ENCODE measurements at places on chromosomes 3 and 15.

GRCh38 chr3:87461036-87461435 is 184.7 kb upstream of the POU1F1 start:
- no peak for DNase-seq

- DNase-seq, result no peak
These were observed 1.0 kb upstream of the ISY1 start for GRCh38 chr3:129161860-129162271.

DNA sequence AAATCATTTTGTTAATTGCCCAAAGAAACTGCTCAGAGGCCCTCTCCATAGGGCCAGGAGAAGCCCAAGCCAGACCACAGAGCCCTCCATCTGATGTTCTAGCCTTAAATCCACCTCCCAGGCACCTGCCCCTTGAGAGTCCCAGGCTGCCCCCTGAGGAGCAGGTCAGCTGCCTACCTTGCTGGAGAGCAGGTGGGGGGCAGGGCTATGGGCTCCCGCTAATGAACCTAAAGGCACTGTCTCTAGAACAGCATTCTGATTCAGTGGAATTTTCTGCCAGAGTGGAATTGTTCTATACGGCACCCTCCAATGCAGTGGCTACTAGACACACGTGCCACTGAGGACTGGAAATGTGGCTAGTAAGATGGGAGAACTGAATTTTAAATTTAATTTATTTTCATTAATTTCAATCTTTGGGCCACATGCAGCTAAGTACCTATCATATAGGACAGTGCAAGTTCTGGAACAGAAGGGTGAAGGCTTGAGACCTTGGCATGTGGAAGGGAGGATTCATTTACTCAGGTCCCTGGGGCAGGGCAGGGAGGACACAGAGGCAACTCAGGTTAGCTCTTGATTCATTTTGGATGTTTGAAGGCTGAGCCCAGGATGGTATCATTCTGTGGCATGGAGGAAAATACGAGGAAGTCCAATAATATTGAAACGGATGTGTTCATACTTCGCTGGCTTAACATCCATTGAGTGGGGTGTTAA is 11.4 kb downstream of the AMOTL2 start:
- DNase-seq, result no peak

- no peak for DNase-seq
These were observed 39.4 kb downstream of the VGLL4 start for GRCh38 chr3:11604139-11604892.

GRCh38 chr15:36468746-36469145 is 110.7 kb upstream of the CDIN1 start:
- DNase-seq, result no peak

DNA sequence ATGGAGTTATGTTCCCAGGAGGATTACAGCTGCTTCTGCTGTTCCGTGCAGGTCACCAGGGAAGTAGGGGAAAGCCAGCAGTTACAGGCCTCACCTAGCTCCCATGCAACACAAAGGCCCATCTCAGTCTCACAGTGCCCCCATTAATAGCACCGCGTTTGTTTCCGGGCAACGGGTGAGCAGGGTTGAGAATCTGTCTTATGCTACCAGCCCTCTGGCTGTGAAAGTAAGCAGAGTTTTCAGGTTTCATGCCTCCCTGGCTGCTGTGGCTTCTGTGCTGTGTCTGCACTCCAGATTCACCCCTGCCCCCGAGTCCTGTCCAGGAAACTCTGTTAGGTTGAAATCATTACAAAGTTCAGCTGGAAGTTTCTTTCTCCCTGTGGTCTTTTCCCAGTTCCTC is 254.4 kb upstream of the GPR149 start:
- DNase-seq, result no peak

DNA sequence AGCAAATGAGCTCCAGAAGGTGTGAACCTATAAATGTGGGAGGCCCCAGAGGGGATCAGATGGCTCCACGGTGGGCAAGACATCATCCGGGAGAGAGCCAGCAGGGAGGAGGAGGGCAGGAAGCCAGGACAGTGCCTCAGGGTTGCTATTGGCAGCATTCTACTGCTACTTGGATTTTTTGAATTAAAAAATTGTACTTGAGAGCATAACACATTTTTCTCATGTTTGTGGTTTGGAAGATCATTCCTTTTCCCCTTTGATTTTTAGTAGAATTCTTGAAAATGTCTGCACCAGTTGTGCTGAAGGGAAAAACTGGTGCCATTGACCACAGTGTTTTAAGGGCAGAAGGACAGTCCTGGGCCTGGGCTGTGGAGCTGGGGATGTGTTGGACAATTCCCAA is 59.2 kb downstream of the LYZL4 start:
- no peak for DNase-seq

- no peak for DNase-seq
These were observed 48.3 kb downstream of the SERP1 start for GRCh38 chr3:150497956-150498355.

- DNase-seq, result no peak
These were observed 25.6 kb downstream of the CCDC33 start for GRCh38 chr15:74261685-74262084.

GRCh38 chr3:146881356-146881755 is 276.2 kb upstream of the PLSCR5 start:
- DNase-seq, result no peak

DNA sequence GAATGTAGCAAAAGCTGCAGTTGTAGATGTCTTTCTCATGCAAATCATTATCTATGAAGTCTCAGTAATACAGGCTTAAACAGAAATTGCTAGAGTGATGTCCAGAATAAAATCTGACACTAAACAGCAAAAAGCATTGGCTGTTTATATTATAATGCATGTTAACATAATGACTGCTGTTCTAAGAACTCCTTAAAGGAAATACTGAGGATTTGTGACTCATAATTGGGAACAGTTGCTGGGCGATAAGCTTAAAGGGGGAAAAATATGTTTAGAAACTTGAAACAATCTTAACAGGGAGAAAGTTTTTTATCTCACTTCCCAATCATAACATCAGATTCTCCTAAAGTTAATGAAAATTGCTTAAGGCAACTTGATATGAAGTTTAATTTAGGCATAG is 17.5 kb downstream of the TIPARP start:
- no peak for DNase-seq

DNA sequence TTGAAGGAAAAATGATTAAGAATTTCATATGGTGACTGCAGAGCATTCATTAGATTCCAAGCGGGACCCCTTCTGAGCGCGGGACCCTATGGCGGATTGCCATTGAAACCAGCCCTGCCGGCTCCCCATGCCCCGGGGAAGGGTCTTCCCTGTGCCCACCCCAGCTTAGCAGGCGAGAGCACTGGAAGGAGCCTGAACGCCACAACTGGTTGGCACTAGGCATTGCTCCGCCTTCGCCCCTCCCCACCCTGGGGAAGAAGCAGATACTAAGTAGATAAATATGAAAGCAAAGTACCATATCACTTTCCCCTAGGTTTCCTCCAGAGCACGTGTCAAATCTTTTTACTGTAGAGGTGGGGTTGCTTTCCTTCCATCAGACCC is 70.7 kb downstream of the CYP19A1 start:
- DNase-seq, result no peak

- no peak for DNase-seq
These were observed 13.2 kb upstream of the TRANK1 start for GRCh38 chr3:36957862-36958686.

- no peak for DNase-seq
These were observed 22.7 kb upstream of the PAQR5 start for GRCh38 chr15:69275933-69276560.

- DNase-seq, result no peak
These were observed 480.7 kb downstream of the FHIT start for GRCh38 chr3:60770532-60770931.

DNA sequence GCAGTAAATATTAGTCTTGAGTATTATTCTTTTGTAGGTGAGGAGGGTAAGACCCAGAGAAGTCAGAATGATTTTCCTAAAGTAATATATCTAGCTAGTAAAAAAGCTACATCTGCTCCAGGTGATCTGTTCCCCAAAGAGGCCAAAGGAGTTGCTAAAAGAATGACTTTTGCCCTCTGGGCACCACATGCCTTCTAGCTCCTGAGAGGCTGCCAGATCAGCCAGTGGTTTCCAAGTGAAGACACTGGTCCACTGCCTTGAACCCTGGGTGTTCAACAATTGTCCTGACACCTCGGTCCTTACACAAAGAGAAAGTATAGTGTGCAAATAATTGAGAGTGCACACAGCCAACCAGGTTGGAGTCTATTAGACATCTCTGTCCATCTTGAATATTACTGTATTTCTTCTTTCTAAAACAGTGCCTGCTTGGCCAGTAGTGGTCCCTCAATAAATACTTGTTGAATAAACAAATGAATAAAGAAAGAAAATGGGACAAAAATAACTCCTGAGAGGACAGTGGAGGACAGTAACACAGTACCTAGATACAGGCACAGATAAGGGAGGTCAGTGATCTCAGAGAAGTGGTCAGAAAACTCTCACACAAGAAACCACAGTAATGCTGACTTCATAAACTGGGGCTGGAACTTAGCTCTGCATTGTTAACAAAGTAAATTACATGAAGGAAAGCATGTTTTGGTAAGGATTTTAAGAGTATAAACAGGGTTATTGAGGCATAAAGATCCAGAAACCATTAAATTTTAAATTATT is 56.6 kb upstream of the CSTA start:
- no peak for DNase-seq

DNA sequence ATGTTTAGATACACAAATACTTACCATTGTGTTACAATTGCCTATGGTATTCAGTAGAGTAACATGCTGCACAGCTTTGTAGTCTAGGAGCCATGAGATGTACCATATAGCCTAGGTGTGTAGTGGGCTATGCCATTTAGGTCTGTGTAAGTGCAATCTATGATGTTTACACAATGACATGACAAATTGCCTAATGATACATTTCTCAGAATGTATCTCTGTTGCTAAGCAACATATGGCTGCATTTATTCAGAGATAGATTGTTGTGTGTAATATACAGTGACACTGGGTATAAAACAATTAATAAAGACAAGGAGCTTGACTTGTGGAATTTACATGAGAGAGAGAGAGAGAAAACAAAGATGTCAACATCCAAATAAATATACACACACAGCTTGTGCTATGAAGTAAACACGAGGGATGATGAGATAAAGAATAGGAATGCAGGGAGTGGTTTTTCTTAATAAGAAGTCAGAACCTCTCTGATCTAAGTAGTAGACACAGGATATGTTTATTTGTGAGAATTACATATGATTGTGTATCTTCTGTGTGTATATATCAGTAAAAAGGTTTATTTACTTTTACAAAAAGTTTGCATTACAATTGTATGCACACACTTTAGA is 110.0 kb downstream of the KCNAB1 start:
- no peak for DNase-seq

GRCh38 chr3:27802849-27803248 is 80.7 kb upstream of the EOMES start:
- DNase-seq, result no peak

GRCh38 chr3:38247366-38248035 is 18.1 kb upstream of the SLC22A13 start:
- DNase-seq, result no peak

DNA sequence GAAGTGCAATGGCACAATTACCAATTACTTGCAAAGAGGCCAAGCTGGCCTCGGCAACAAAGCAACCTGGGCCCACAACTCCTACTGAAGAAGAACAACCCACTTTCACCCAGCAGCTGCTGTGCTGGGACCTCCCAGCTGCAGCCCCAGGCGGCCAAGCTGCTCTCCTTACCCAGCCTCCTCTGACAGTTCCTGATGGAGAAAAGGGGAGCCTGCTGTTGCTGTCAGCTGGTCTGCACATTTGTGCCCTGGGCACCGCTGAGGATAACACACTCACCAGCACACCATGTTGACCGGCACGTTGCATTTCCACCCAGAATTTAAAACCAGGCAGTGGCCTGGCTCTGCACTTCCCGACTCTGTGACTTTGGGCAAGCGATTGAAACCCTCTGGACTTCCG is 33.6 kb downstream of the SSUH2 start:
- no peak for DNase-seq

GRCh38 chr3:197750858-197751737 is 1.4 kb downstream of the FYTTD1 start:
- no peak for DNase-seq

- no peak for DNase-seq
These were observed 301.5 kb downstream of the PYDC2 start for GRCh38 chr3:191762323-191762960.

Measured in NCI-H1092 (cell line).